NCI-H146 (cell line): ENCODE measurements at places on chromosomes 2 and 18.

GRCh38 chr18:77369644-77370043 lies 120.0 kb downstream of the GALR1 start:
- DNase-seq, result no peak

DNA sequence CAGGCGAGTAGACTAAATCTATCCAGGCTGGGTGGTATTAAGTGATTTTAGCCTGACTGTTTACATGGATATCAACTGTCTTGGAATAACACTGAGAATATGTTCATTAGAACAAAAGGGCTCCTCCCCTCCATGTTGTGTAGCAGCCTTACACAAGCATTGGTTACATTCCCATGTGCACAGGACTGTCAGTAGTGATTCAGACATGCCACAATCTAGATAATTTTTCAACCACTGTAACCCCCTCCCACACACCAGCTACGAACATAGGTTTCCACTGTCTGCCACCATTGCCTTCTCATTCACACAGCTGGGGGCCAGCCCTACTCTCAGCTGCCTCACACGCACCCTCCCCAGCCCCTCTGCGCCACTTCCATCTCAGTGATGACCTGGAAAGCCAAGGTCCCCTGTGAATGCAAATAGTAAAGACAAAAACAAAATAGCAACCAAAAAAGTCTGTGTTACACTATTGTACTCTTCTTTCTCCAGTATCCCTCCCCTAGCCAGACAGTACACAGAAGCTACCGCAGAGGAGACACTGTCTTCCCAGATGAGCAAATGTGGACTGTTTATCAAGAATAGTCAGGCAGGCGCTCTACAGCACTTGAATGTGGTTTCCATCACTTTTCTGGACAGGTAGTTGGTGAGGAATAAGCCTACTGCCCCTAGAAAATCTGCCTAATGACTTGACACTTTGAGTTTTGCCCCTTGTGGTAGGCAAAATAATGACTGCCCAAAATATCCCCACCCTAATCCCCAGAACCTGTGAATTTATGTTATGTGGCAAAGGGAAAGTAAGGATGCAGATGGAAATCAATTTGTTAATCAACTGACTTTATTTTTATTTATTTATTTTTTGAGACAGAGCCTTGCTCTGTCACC lies 27.9 kb upstream of the TYMS start:
- DNase-seq, result no peak

DNA sequence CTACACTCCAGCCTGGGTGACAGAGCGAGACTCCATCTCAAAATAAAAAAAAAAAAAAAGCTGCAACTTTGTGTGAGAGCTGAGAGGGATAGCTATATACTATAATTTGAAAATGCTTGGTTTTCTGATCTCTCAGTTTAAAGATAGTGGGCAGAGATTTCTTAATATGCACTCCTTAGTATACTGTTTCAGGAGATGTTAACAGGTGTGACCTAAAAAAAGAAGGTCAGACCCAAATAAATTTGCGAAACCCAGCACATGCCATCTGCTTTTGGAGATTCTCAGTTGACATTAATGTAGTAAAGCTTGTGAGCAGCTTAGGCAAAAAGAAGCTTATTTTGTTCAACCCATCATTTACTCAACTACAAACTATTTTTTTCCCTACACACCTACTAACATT lies 37.4 kb downstream of the ZC3H6 start:
- no peak for DNase-seq

GRCh38 chr2:105103481-105103880 lies 65.6 kb downstream of the MRPS9 start:
- DNase-seq, result no peak

GRCh38 chr2:136168720-136169119 lies 50.8 kb upstream of the CXCR4 start:
- no peak for DNase-seq

DNA sequence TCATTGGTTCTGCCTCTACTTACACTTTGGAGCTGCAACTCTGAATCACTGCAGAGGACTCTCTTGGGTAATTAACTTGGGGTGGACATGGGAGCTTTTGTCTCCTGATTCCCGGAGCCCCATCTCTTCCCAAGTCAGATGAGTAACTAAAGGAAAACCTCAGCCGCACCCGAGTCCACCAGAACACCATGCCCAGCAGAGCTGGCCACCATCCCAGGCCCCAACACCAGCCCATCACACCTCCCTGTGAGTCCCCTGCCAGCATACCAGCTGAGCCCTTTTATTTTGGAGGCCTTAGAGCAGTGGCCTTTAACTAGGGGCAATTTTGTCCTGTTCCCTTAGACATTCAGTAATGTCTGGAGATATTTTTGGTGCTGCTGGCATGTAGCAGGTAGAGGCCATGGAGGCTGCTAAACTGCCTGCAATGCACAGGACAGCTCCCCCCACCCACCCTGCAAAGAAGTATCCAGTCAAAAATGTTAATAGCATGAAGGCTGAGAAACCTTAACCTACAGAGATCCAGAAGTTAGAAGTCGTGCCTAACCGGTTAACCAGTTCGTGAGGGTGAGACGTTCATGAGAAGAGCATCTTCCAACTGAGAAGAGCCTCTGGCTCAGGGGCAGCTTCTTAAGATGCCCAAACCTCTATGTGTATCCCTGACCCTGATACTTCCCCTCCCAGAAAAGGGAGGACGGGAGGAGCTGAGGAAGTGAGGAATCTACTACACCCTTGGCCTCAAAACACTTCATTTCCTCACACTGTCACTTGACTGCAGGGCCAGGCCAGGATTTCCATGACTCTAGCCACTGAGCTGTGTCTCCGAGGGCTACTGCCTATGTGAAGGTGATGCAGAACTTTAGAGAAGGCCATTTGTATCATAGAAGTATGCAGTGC lies 139.9 kb upstream of the EPAS1 start:
- DNase-seq, result no peak

DNA sequence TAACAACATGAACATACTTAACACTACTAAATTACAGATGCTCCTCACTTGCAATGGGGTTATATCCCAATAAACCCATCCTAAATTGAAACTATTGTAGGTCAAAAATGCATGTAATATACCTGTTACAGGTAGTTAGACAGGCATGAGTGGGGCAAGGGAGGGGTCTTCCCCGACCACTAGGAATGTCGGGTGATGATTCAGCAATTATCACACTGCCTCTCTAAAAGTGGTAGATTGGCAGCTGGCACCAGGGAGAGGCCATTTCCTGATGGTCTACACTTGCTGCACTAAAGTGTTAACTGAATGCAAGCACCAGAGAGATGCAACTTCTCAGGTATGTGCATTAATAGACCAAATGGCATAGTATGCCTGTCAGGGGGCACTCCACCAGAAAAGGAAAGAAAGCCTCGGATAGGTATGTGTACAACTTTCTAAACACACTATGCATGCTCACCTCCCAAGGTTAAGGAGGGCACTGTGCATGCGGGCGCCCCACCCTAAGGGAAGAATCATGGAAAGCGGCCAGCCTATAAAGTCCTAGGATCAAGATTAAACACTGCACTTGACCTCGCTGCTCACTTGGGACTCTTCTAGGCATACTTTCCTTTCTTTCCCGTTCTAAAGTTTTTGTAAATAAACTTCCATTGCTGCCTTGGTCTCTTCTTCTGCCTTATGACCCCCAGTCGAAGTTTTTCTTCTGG lies 35.6 kb downstream of the PIGN start:
- no peak for DNase-seq

- DNase-seq, result no peak
These were observed 26.7 kb downstream of the RAB1A start for GRCh38 chr2:65103013-65103715.

- no peak for DNase-seq
These were observed 75.4 kb downstream of the GYPC start for GRCh38 chr2:126731353-126731752.

- DNase-seq, result no peak
These were observed 59.2 kb downstream of the SMAD2 start for GRCh38 chr18:47871288-47871687.

DNA sequence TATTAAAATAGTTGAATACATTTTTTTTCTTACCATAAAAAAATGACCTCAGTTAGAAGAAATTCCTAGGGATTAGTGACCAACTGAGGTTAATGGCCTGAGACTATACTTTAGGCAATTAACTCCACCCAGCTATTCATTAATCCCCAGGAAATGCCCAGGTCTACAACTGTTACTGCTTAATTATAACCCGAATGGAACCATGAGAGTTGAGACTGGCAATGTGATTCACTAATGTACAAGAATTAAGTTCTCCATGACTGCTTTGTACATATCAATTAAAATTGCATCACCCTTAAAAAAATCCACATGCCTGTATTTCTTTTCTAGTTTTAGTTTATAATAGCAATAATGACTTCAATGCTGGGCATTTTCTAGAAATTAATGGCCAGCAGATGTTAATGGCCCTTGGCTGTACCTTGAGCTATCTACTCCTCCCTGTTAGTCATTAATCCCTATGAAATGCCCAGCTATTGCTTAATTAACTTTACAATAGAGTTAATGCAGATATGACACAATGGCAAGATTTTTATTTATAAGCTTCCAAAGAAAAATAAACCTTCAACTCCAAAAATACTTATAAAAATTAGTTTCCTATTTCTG lies 44.1 kb downstream of the ERBB4 start:
- DNase-seq, result peak; percentile 23

DNA sequence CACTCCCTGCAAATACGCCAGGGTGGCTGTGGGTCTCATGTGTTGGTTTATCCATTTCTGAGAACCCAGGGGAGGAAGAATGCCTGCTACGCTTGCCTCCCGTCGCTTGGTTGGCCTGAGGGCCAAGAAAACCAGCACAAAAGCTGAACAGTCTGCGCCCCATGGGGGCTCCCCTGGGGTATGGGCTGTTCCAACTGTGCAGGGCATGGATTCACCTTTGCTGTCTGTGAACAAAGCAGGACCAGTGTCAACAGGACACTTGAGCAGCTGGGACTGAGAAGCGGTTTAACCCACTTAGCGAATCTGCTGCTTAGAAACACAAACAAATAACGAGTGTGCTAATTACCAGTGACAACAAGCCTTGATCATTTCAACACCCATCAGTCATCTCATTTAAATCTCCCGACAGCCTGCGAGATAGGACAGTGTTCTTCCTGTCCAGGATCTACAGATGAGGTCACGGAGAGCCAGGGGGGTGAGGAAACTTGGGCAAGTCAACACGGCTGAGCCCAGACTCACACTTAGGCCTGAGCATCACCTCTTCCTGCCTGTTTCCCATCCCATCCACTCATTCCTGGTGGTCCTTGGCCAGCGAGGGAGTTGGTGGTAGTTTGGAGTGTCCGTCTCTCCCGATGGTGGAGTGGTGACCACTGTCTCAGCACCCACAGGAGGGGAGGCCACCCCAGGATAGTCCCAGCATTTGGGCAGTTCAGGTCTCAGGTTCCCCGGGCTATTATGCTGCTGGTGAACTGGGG lies 111.6 kb upstream of the HAAO start:
- DNase-seq, result peak; percentile 96

GRCh38 chr2:232139171-232139594 lies 177.7 kb downstream of the DIS3L2 start:
- DNase-seq, result no peak

DNA sequence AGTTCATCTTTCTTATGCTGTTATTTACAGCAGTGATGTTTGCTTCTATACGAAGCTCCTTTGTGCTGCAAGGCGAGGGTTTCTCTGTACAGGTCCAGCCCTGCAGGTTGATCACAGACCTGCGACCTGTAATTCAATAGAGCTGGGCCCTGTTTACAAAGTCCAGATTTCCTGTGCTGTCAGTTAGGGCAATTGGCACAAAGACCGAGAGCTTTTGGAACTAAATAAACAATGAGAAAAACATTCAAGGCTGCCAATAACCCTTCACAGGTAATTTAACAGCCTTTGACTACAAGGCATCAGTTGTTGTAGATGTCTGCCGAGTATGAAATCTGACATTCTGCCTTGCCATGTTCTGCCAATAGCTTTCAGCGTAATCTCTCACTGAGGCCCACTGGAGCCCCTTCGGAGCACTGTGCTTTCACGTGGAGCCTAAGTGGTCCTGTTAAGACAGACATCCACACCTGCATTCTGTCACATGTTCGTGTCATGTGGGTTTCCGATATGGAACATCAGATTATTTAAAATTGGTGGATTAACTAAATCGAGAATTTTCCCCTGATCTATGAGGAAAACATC lies 232.5 kb downstream of the PTGR3 start:
- DNase-seq, result peak; percentile 67

DNA sequence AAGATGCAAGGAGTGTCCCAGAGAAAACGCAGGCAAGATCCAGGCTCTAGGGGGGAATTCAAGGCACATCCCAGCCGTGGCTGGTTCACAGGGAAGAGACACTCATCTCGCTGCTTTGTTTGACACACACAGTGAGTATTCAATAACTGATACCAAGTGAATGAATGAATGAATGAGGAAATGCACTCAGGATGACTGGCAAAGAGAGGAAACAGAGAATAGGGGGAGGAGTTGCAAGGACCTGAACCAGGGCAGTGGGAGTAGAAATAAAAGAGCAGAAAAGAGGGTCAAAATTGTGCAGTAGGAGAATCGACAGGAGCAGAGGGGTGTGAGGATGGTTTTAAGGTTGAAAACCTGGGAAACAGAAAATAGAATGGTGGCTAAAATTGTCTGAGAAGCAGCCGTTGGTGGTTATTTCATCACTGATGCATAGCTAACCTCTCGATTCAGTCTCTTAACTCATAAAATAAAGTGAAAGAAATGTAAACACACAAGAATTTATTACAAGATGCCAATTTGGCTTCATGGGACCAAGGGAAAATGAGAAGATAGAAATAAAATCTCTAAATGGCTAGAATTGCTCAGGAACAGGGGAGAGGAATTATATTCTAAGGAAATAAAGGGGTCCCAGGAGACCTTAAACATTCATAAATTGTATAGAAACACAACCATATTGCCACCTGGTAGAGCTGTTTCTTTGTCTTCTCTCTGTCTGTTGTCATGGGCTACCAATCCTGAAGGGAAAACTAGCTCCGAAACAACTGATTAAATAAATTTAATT lies 63.9 kb upstream of the PHLPP1 start:
- DNase-seq, result no peak

DNA sequence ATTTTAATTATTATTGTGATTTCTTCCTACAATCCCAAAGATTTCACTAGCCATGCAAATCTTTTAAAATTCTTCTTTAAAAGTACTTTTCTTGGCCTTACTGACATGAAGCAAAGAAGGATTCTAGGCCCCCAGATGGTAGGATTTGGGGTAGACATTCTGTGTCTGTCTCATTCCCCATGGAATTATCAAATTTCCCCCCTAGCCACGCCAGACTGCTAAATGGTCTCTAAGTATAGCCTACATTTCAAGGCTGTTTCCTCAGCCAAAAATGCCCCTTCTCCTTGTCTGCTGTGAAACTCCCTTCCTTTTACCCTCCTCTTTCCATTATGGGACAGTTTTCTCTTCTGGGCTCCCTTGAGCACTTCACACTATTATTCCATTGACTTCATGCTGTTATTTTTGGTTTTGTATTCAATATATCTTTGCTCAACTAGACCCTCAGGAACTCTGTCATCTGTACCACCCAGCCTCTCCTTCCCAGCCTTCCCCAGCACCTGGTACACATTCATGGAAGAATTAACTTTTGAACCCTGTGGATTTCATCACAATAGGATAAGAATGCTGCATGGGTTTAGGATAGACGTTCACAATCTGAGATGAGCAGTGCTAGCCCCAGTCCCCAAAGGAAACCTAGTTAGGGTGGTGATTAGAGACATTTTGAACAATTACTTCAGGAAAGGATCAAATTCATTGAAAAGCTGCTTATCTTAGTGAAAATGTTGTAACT lies 21.5 kb upstream of the CYP1B1 start:
- DNase-seq, result no peak
